Muscle of leg (tissue), 16 donors: ENCODE measurements at places on chromosomes 12 and 14. TPM values are rescaled to one million over a fixed set of nuclear protein-coding genes. Genes with fewer than 3 reads are reported as not detected.

DNA sequence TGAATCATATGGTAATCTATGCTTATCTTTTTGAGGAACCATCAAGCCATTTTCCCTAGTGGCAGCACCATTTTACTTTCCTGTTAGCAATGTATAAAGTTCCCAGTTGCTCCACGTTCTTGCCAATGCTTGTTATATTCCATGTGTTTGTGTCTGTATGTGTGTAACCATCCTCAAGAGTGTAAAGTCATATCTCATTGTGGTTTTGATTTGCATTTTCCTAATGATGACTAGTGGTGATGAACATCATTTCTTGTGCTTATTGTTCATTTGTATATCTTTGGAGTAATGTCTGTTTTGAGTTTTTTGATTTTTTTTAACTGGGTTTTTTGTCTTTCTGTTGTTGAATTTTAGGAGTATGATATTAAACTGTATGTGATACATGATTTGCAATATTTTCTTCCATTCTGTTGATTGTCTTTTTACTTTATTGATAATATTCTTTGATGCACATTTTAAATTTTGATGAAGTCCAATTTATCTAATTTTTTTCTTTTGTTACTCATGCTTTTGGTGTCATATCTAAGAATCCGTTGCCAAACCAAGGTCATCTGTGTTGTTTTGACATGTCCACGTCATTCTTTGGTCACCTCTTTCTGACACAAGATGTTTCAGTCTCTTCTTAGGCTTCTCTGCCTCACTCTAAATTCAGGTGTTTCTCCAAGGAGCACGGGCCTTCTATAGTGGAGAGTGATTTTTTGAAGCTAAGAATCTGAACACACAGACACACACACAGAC is 36.1 kb downstream of the PPHLN1 start:
- DNase-seq: no peak

GRCh38 chr14:106013879-106014376 is 487.5 kb downstream of the TMEM121 start:
- no peak for DNase-seq

- DNase-seq: peak; percentile 80
Observed at GRCh38 chr14:101875727-101876554, 88.4 kb upstream of the DYNC1H1 start.

GRCh38 chr14:38618514-38618913 is 362.6 kb upstream of the CLEC14A start:
- no peak for DNase-seq

Gene SLC5A8
- not detected for polyA plus RNA-seq

GRCh38 chr12:93468008-93468371 is 676 bp downstream of the MRPL42 start:
- no peak for DNase-seq

DNA sequence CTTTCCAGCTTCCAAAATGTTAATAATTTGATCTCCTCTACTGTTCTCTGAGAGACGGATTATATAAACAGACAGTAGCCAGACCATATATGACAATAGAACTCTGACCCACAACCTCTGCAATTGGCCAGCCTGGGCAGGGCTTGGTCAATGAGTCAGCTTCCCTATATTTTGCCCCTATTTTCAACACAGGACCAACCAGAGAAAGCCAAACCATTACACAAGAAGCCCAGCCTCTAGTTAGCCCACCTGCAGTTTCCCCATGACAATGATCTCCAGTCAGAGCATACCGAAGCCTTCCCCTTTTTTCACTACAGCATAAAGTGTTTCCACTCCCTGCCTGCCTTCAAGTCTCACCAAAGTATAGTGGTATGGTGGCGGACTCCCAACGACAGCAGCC is 7.6 kb upstream of the EXD2 start:
- DNase-seq: no peak

DNA sequence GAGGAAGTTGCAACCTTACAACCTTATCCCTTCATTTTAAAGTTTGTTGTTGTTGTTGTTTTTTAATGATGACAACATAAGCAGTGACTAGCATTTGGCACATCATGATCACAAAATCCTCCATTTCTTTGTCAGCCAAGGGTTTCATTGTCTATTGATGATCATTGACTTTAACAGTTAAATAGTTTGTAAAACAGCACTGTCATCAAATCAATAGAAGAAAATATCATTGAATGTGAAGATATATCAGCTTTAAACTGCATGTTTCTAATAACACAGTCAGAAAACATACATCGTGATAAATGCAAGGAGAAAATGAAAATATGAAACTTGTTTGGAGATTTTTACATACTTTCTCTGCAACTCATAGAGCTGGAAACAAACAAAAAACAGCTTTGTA is 922.3 kb upstream of the LRFN5 start:
- DNase-seq: no peak

- no peak for DNase-seq
Observed at GRCh38 chr12:118288174-118288573, 84.5 kb downstream of the TAOK3 start.

DNA sequence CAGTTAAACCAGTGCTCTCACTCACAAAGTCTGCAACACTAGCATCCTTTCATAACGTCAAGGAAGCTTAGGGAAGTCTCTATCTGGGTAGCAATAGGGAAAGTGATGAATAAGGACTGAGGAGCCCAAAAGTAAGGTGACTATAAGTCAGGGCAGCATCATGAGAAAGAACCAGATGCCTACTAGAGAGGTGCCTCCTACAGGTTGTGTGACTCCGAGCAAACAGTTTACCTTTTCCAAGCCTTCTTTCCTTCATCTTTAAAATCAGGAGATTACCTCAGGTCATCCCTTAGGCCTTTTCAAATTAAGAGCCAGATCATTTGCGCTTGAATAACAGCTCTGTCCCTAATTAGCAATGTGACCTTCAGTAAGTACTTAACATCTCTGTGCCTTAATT is 40.2 kb downstream of the RTN1 start:
- DNase-seq: no peak

- no peak for DNase-seq
Observed at GRCh38 chr14:98984719-98985041, 287.3 kb downstream of the BCL11B start.

DNA sequence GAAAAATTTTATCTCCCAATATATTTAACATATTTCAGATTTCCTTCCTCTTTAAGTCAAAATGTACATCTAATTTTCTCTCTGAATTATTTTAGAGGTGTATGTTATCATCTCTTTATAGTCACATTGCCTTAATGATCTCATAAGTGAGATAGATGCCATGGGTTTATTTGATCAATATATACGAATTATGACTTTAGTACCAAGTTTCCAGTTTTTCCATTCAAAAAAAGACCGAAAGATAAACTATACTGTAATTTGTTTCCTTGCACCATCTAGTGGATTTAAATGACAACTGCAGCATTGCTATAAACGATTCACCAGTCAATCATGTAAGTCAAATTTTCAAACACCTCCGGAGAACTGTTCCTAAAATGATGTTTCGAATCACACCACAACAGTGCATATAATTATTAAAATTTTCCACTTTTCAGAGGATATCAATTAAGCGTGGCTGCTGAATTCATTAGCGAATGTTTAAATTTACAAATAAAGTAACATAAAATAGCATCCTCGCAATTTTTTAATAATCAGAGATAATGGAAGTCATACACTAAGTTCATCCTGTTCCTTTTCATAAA is 419 bp upstream of the ATXN7L3B start:
- peak; percentile 73 for DNase-seq

DNA sequence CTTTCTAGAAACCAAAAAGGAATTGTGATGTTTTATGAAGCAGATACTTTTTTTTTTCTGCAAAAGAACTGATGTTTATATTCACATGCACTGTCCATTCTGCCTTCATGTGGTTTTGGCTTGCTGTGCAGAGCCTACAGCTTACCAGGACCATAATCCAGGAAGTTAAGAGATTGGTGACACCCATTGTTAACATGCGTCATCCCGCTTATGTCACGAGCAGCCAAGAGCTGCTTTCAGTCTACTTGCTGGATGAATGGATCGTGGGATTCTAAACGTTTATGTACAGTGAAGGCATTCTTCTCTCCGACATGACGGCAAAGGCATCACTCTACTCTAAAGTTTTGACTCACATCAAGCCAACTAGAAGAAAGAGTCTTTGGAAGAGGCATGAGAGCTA is 76.6 kb downstream of the PAX9 start:
- DNase-seq: no peak

- peak; percentile 56 for DNase-seq
Observed at GRCh38 chr12:124152731-124153130, 142.2 kb upstream of the RFLNA start.

Gene YEATS4
- polyA plus RNA-seq: 15.4 TPM

DNA sequence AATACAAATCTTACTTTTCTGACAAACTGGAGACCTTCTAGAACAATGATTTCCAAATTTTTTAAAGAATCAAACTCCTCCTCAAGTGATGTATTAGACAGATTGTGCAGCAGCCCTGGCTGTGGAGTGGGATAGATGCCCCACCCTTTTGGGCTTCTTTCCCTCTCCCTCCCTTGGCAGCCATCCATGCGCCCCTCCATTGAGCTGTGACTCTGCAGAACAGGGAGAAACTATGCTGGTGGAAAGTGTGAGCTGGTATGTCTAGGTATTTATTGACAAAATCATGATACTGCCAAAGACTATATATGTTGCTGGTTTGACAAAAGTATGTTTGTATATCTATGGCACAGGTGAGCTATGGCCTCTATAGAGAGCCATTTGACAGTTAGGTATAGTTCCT is 138.5 kb downstream of the KTN1 start:
- no peak for DNase-seq

DNA sequence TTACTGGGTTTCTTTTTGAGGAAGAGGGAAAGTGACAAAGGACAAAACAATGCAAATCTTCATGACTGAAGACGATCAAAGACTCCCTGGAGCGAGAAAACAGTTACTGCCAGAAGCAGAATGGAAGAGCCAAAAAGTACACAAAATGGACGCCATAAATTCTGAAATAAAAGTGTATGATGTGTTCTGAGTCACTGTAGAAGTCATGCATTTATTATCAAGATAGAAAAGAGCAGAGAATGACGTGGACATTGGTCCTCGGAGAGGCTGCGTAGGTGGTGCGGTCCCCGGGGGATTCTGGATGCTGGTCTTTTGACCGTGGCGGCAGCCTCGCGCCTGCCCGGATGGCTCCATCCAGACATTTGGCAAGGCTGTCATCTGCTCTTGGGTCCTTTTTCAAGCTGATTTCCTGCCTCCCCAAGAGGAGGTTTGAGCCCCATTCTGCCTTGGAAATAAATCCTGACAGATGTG is 52.8 kb downstream of the C14orf132 start:
- peak; percentile 35 for DNase-seq

DNA sequence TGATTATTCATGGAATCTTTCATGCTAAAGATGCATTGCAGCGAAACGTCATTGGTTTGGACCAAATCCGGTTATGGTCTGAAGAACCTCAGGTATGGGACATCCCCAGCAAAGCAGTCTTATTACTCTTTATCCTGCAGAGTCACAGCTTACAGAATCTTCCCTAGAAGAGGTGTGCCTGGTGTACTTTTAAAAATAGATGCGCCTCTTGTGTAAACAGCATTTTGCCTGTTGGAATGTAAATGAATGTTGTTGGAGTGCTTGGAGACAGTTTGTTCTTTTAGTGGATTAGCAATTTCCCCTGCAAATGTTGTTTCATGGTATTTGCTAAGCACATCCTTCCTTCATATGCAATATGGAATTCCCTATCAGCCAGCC is 242.5 kb downstream of the ZFP36L1 start:
- peak; percentile 79 for DNase-seq

Gene ANKRD33
- polyA plus RNA-seq: 0.09 TPM

Gene RTL1
- polyA plus RNA-seq: 40.6 TPM

- peak; percentile 52 for DNase-seq
Observed at GRCh38 chr12:126432780-126433179, 1367.5 kb downstream of the AACS start.

DNA sequence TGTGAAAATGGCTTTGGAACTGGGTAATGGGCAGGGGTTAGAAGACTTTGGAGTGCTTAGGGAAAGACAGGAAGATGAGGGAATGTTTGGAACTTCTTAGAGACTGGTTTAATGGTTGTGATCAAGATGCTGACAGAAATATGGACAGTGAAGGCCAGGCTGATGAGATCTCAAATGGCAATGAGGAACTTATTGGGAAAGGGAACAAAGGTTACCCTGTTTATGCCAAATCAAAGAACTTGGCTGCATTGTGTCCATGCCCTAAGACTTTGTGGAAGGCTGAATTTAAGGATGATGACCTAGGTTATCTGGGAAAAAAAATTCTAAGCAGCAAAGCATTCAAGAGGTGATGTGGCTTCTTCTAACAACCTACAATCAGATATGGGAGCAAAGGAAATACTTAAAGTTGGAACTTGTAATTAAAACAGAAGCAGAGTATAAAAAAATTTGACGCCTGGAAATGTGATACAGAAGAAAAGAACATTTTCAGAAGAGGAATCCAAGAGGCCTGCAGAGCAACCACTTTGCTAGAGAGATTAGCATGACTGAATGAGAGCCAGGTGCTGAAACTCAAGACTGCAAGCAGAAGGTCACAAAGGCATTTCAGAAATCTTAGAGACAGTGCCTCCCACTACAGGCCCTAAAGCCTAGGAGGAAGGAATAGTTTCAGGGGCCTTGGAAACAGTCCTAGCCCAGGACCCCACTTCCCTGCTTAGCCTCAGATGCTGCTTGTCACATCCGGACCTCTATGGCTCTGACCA is 65.6 kb upstream of the FLRT2 start:
- peak; percentile 41 for DNase-seq

DNA sequence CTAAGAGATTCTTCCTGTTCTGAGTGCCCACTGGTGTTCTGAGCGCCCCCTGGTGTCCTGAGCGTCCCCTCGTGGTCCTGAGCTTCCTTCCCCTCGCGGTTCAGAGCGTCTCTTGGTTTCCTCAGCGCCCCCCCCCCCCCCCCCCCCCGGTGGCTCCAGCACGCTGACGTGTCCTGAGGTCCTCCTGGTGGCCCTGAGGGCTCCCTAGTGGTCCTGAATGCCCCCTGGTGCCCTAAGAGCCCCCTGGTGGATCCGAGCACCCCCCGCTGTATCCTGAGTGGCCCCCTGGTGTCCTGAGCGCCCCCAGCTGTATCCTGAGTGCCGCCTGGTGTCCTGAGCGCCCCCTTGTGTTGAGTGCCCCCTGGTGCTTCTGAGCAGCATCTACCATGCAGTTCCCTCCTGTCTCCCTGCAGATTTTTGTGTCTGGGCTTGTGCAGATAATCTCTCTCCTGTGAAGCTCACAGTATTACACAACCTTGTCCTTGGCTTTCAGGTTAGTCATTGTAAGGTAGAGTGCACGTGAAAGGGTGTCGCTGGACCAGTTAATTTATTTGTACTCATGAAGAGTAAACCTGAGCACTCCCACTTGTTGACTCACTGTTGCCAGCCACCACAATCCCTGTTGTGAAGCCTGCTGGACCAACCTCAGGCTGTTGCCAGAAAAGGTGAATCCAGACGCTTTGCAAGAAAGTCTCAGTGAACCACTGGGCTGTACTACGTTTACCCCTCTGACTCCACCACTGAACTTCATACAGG is 1168.4 kb downstream of the TMEM121 start:
- DNase-seq: no peak

DNA sequence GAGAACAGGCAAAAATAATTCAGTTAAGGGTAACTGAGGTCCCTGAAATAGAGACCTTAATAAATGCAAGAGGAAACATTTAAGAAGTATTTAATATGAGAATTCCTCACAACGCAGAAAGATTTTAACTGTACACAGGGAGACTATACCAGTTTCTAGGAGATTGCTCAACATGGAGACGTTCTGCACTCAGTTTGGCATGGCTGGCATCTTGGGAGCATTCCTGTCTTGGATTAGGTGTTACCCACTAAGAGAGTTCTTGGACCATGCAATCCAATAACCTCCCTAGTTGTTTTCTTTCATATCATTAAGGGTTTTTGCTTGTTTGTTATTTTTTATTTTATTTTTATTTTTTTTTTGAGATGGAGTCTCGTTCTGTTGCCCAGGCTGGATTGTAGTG is 302.4 kb downstream of the NELL2 start:
- no peak for DNase-seq

- DNase-seq: peak; percentile 16
Observed at GRCh38 chr12:126784328-126784921, 1482.5 kb upstream of the TMEM132C start.

Gene KRT85
- not detected for polyA plus RNA-seq
